ENCODE measurements at places on chromosomes 7 and 10.

- no peak for DNase-seq
These were observed 28.6 kb downstream of the PARD3 start for GRCh38 chr10:34786464-34786863.

DNA sequence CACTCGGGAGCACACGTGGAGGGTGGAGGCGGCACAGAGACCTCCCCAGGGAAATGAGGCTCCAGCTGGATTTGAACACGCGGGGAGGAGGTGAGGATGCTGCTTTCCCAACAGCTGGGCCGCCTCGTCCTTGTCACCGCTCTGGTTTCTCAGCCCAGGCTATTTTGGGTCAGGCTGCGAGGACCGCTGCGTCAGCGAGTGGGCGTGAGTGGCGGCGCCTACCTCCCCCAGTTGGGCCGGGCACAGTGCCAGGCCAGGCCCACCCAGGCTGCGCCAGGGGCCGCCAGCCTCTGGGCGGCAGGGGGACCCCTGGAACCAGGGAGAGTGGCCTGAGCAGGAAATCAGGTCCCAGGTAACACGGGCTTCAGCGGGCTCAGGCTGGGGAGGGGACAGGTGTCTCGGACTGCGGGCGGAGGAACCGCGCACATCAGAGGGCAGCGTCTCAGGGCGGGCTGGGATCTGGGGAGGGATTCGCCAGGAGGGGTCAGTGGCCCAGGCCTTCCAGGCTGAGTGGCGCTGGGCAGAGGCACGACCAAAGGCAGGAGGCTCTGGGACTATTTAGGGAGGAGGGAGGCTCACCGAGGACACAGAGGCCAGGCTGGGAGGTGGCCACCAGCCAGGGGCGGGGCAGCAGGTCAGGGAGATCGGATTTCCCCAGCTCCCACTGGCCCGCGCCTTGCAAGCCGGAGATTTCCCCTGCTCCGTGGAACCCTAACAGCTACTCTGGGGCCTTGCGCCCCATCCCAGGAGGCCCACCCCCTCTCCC is 125.2 kb upstream of the RET start:
- DNase-seq: no peak

GRCh38 chr7:37416378-37417106 is 32.1 kb downstream of the ELMO1 start:
- DNase-seq: no peak

GRCh38 chr7:44793919-44794318 is 2.6 kb upstream of the PPIA start:
- DNase-seq: no peak

- no peak for DNase-seq
These were observed 22.4 kb upstream of the UTF1 start for GRCh38 chr10:133207627-133208026.

- no peak for DNase-seq
These were observed 23.8 kb upstream of the IFIT2 start for GRCh38 chr10:89278034-89278535.

GRCh38 chr7:47724335-47724982 is 142.5 kb upstream of the TNS3 start:
- DNase-seq: no peak

DNA sequence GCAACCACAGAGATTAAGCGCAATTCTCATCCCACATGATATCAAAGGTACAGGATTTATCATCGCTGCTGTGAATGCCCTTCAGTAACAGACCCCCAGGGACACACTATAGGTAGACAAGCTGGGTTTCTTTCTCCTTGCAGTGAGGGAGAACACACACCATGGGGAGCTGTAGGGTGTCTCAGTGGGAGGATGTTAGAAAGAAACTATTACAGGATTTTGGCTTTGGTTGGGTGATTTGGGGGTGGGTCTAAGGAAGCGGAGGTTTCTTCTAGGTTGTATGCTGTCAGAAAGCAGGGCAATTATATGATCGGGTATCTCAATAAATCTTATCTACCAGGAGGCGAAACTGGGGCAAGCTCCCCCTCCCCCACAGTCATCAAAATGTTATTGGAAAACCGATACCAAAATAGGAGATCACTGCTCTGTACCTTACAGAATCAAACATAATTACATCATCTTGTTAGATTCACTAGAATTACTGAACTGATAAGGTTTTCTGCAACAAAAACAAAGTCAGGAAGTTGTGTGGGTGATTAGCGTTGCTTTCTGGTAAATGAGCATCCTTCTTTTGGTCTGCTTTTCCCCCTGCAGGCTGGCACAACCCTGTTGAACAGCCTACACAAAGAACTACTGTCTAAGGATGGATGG is 209.7 kb downstream of the TEX36 start:
- DNase-seq: no peak

DNA sequence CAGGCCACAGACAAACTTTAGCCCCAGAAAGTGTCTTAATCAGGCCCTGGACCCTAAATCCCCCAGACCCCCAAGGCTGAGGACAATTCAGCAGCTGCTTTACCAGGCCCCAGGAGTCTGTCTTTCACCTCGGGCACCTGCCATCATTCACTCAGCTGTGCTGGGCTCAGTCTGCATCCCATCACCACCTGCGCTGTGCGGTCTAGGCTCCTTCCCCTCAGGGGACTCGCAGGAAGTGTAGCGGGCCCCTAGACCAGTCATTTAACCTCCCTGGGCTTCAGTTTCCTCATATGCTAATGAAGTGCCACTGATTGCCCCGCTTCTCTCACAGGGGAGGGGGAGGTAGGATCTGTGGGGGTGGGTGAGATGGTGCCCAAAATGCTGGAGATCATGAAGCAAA is 76.4 kb upstream of the ZMIZ1 start:
- DNase-seq: no peak
